B cell (primary cell): ENCODE measurements at places on chromosomes 7 and 10.

GRCh38 chr7:141359740-141360415, 191.3 kb upstream of the AGK start:
- DNase-seq, result no peak

- DNase-seq, result no peak
These were observed 7.0 kb downstream of the C10orf67 start for GRCh38 chr10:23337616-23338015.

- DNase-seq, result no peak
These were observed 122.7 kb downstream of the TRRAP start for GRCh38 chr7:99000904-99001465.

DNA sequence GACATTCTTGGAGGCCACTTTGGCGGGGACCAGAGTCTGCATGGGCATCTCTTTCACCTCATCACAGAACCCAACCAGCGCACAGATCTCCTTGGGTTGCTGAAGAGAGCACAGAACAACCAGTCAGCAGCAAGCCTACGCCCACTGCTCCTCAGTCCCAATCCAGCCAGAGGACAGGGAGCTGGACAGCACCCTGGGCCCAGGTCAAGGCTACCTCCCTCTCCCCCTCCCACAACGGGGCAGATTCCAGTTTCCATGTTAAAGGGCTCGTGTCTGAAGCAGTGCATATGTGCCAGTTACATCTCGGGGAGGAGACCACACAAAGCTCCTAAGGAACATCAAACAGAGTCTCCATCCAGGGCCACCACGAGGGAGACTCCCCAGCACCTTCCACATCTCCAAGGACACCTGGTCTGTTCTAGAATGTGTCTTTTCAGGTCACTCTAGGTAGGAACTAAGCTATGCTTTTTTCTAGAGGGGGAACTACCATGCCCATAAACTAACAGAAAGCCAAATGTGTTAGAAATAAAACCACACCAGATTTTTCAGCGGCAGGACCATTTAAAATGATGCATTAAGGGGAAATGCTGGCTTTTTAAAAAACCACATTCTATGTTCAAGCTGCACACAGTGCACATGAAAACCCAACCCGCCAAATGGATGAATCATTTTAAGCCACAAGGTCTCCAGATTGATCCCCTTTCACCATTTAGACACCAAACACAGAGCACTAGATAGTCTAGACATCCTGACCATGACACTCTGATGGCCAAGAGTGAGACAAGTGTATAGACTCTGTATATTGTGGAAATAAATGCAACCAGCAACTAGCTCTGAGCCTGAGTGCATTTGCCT, 28.9 kb downstream of the PSAP start:
- no peak for DNase-seq
